ENCODE measurements at places on chromosomes 5 and 9.

- DNase-seq, result no peak
Observed at GRCh38 chr5:158354958-158355357, 496.0 kb upstream of the CLINT1 start.

DNA sequence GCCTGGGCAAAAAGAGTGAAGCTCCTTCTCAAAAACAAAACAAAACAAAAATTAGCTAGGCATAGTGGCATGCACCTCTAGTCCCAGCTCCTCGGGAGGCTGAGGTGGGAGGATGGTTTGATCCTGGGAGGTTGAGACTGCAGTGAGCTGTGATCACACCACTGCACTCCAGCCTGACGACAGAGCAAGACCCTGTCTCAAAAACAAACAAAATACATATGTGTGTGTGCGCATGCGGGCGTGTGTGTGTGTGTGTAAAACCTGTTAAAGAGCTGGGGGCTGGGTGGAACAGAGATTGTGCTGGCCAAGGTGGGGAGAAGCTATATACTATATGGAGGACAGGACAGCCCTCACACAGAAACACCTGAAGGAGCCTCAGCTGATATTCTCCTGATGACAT, 27.4 kb upstream of the DENND4C start:
- no peak for DNase-seq

GRCh38 chr5:96880444-96881164, 4.3 kb downstream of the ERAP2 start:
- DNase-seq, result no peak

GRCh38 chr5:43065387-43065947, 25.3 kb upstream of the ANXA2R start:
- no peak for DNase-seq

- DNase-seq, result no peak
Observed at GRCh38 chr5:117788596-117788995, 1199.8 kb downstream of the DTWD2 start.

- DNase-seq, result no peak
Observed at GRCh38 chr5:19986031-19986619, 1.9 kb downstream of the CDH18 start.
